Stimulated activated CD8-positive, alpha-beta memory T cell treated with anti-CD3 and anti-CD28 coated beads, Interleukin-7, amount 100 ng/mL, for 1 hour (primary cell): ENCODE measurements at places on chromosomes 4 and X.

GRCh38 chr4:141121768-141122454, 11.4 kb downstream of the RNF150 start:
- DNase-seq: no peak

DNA sequence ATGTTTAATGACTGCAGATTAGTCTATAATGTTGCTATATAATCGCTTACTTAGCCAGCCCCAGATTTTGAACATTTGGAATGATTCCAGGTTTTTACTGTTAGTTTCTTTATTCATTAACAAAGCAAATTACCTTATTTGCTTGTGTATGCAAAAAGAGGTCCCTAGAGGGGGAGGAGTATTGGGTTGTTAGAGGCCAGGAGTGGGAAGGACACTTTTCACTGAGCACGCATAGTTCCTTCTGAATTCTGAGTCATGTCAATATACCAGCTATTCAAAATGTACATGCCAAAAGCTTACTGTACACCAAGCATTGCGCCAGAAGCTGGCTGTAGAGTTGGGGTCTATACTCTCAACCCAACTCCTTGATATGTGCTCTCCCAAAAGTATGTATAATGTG, 5.1 kb upstream of the DGAT2L6 start:
- DNase-seq: no peak

GRCh38 chr4:156981262-156981769, 9.7 kb upstream of the PDGFC start:
- no peak for DNase-seq

GRCh38 chr4:15482842-15483241, 13.2 kb downstream of the CC2D2A start:
- no peak for DNase-seq

DNA sequence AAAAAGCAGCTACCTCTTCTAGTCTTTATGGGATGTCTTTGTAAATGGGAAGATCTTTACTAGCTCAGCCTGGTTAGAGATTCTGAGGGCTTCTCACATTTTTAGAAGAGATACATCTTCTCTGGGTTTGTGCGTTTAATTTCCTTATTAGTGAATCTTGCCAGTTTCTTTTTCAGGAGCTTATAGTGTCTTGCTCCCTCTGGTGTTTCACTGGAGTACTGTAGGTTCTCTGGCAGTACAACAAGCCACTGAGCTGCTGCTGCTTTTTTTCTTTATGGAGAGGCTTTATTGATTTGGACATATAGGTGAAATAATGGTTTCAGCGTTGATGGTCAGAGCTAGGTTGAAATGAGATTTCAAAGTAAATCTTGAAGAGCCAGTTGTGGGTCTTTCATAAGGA, 82.9 kb downstream of the LAS1L start:
- DNase-seq: no peak

DNA sequence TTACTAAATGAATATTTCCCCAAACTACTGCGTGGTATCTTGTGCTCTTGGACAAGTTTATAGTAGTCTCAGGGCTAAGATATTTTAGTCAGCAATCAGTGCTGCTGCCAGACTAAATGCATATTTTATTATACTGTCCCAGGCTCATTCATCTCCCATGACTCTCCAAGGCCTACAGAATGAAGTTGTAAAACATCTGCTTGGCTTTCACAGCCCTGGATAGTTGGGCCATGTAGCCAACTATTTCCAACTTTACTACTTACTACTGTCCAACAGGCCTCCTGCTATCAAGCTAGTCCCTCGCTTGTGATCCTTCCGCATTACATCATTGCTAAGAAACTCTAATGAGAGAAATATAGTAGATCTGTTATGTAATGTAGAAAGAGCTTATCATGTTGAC, 31.4 kb downstream of the MAGEB16 start:
- DNase-seq: no peak
